ENCODE measurements at places on chromosomes 11 and 22.

DNA sequence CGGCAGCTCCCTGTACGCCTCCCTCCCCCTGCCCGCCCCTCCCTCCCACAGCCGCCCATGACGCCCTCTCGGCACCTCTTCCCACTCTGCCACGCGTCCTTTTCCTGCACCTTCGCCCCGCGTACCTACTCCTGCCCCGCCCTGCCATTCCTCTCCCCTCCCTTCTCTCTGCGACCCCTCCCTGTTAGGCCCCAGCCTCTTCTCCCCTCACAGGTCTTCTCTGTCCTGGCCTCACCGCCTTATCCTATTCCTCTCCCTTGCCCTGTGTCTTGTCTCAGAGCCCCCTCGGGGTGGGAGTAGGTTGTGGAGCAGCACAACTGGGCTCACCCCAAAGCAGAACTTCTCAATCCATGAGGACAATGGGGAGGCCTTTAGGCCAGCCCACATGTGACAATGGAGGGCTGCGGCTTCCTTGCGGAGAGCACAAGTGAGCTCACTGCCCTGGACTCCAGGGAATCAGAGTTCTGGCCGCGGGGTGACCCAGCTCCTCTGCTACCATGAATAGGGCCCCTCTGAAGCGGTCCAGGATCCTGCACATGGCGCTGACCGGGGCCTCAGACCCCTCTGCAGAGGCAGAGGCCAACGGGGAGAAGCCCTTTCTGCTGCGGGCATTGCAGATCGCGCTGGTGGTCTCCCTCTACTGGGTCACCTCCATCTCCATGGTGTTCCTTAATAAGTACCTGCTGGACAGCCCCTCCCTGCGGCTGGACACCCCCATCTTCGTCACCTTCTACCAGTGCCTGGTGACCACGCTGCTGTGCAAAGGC is 539 bp downstream of the SLC35C1 start:
- DNase-seq: no peak

- no peak for DNase-seq
Observed at GRCh38 chr22:29762263-29762662, 4.5 kb downstream of the ZMAT5 start.

DNA sequence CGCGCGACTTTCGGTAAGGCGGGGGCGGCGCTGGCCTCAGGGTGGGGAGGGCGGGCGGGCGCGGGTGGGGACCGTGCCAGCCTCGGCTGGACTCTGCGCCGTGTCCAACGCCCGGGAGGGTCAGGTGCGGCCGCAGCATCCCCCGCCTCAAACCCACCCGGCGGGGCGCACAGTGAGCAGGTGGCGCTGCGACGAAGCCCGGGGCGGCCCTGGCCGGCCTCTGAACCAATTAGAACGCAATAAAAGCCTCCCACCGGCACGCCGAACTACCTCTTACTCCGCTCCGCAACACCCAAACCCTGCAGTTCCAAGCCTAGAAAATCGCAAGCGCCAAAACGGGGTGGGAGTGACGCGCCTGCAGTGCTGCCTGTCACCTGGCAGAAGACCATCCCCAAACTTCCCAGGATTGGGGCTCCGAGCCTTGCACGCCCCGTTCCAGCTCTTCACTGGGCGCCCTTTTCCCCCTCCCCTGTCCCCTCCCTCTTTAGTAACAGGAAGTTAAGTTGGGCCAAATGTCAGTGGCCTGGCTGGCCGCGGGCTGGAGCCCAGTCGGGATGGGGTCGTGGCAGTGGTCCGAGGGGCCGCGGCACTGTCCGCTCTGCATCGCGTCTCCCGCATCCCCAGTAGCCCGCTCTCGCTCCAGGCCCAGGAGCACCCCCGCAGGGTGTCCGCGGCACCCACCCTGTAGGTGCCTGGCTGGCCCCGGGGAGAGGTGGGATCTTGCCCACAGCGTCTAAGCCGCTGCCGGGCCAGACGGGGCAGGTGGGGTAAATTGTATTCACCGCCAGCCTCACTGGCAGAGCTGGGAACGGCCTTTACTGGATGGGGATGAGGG is 541 bp downstream of the MICAL2 start:
- no peak for DNase-seq

- no peak for DNase-seq
Observed at GRCh38 chr11:71279916-71280645, 27.7 kb upstream of the SHANK2 start.

- peak; percentile 19 for DNase-seq
Observed at GRCh38 chr11:75350743-75351540, 519 bp downstream of the ARRB1 start.

DNA sequence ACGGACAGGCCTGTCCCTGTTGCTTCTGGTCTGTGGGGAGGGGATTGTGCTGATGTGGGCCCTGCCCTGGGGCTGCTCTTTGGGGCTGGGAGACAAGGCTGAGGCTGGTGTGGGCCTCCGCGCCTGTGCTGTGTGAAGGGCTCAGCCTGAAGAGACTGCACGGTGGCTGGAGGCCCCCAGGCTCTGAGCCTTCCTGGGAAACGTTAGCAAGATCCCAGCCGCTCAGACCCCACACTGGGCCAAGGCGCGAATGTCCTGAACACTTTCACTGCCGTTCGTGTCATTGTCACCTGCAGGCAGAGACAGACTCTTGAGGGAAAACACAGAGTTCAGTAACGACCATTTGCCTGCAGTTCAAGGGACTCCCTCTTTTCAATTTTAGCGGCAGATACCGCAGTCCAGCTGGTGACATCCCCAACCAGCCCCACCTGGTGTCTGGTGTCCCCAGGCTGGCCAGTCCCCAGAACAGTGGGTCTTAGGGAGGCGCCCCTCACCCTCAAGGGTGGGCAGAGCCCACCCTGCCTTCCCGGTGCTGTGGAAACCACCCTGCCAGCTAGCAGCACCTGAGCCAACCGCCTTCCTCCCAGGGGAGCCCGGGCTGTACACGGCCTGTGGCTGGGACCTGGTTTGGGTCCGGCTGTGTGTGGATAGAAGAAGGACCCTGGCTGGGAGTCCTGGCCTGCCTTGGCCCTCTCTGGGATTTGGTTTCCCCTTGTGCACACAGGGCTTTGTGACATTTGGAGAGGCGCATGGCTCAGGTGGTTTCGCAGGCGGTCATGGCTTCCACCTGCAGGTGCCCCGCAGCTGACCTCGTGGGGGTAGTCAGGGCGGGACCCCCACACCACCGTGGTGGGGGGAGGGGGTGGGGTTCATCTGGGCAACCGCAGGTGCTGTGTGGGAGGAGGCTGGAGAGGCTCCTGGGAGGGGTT is 5.7 kb downstream of the PANX2 start:
- DNase-seq: no peak

DNA sequence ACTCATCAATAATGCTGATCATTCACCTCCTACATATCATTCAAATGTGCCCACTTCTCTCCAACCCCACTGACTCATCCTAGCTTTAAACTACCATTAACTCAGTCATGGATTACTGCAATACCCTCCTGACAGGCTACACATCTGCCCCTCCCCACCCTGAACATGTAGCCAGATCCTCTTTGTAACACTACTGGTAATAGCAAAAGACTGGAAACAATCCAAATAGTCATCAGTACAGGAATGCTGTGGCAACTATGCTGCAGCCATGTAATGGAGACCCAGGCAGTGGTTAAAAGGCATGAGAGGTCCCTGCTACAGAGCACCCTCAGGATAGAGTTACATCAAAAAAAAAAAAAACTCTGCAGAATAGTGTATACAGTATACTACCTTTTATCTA is 16.6 kb downstream of the SLC43A3 start:
- DNase-seq: no peak

DNA sequence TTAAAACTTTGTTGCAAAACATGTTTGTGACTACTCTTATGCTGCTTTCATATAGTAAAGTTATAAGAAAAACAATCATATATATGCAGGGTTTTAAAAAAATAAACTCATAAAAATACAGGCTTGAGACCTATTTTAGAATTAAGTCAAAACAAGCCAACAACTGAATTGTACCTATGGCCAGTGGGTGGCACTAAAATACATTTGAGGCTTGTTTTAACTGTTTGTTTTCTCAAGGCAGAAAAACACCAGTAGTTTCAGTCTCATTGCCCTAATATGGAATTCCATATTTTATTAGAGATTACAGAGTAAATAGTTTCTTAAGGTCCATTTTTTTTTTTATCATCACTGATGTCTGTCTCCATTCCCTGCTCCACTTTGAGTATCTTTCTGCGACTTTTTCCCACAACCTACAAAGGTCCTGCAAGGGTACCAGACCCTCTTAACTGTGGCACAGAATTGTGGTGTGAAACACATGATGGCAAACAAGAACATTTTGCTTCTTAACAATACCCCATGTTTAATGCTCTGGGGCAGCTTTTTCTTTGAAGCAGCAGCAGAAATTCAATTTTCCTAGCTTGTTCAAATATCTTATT is 8.5 kb upstream of the CCDC89 start:
- DNase-seq: no peak

DNA sequence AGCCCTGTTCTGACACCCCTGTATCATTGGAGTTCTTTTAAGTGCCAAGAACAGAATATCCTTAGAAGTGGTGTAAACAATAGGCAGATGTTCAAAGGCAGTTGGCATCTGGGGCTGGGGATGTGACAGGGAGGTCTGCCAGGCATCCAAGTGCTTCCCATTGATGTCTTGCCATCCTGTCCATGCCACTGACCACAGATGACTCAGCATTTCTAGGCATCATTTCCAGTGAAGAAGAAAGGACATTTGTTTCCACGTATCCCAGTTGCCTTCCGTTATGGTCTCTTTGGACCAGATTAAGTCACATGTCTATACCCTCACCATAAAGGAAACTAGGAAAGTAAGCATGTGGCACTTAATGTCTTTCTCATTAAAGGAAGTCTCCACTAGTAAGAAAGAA is 76.7 kb upstream of the BARX2 start:
- no peak for DNase-seq

DNA sequence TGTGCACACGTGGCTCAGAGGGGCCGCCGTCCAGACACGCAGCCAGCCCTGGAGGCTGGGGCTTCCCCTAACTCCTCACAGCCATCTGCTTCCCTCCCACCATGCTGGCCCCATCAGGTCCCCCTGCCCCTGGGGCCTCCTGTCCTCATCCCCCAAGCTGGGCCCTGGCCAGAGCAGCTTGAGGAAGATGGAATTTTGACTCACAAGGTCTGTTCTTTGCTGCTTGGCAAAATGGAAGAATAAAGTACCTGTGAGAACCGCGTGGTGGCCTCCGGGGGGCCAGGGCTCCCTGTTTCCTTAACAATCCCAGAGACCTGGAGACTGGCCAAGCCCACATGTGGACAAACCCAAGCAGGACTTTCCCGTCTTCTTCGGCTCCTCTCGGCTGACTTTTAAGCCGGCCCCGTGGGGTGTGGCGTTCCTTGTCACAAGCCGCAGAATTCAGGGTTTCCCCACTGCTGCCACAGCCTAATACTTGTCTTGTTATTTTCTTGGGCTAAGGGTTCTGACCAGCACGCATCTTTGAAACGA is 872.8 kb downstream of the BRD1 start:
- no peak for DNase-seq

DNA sequence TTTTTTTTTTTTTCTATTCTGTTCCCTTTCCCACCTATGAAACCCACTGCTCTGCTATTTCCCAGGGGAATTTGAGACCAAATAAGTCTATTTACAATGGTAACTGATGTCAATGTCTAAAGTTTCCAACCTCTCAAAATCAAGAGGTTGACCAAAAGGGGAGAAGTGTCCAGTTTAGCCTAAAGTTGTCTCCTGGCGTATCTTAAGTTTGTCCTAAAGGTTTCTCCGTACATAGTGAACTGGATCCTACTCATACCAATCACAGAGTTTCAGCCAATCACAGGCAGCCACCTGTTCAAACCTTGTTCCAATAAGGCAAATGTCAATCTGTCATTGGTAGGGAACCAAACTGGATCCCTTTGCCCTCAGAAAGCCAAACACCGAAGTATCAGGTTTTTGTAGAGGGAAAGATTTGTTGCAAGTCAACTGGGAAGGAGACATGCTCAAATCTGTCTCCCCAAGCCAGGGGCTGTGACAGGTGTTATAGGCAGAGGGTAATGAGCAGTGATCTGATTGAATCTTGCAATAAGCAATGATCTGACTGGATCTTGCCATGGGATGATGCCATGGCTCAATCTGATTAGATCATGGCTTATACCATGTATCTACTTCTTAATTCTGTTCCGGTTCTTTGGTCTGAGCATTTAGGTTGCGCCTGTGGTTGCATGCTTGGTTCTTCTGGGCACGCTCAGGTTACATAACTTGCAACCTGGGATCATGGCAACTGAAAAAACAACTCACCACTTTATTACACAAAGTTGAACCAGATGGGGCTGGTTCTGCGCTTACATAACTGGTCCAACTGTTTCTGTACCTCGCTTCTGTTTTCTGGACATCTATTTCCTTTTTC is 1.1 kb upstream of the VPS37C start:
- DNase-seq: no peak

DNA sequence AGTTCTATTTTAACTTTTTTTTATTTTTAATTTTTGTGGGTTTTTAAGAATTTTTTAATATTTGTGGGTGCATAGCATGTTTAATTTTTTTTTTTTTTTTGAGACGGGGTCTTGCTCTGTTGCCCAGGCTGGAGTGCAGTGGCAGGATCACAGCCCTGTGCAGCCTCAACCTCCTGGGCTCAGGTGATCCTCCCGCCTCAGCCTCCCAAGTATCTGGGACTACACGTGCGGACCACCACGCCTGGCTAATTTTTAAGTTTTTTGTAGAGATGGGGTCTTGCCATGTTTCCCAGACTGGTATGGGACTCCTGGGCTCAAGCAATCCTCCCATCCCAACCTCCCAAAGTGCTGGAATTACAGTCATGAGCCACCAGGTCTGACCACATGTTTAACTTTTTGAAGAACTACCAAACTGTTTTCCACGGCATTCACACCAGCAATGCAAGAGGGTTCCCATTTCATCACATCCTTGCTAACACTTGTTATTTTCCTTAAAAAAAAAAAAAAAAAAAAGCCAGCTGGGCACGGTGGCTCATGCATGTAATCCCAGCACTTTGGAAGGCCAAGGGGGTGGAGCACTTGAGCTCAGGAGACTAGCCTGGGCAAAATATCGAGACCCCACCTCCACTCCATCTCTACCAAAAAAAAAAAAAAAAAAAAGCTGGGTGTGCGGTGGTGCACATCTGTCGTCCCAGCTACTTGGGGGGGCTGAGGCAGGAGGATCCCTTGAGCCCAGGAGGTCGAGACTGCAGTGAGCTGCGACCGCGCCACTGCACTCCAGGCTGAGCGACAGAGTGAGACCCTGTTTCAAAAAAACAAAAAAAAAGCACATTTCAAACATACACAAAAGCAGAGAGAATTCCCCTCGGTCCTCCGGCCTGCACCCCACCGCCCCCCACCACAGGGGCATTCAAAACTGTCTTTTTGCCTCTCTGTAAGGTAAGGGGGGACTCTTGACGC is 16.7 kb upstream of the TXNRD2 start:
- DNase-seq: no peak

DNA sequence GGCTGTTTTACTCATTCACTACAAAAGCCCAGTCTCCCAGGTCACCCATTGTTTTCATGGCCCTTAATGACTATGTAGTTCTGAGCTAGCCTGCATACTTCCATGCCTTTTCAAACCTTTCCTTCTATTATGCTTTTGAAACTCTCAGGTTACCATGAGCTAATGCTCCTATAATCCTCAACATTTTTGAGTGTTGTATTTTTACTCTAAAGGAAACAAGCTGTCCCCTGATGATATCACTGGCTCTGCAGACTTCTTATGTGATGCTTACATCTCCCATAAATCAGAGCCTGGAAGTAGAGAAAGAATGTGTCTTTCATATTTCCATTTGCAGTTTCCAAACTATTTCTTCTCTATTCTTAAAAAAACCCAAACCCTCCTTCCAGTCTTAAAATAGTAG is 159.0 kb upstream of the RAG2 start:
- no peak for DNase-seq

GRCh38 chr11:17506942-17507341 is 30.3 kb upstream of the ABCC8 start:
- no peak for DNase-seq
